ENCODE measurements at places on chromosomes 6 and 20.

- no peak for DNase-seq
Observed at GRCh38 chr20:62317167-62317655, 14.4 kb downstream of the ADRM1 start.

GRCh38 chr20:19628570-19629134 lies 129.4 kb upstream of the RIN2 start:
- peak; percentile 56 for DNase-seq

DNA sequence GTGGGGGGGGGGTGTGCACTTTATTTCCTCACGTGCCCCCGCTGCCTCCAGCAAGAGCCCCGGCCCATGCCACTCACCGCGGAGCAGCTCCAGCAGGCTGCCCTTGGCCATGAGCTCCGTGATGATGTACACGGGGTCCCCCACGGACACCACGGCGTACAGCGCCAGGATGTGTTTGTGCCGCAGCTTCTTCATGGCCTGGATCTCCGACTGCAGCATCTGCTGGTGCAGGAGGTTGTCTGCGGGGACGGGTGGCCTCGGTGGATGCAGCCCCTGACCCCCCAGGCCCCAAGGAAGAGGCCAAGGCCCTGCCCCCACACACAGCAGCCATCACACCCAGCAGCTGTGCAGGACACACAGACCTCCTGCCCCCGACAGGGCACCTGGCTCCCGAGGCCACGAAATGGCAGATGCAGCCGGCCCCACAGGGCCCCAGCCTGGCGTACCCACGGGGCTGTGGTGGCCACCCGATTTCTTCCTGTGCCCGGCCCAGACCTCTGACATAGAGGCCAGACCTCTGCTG lies 4.7 kb downstream of the PTK6 start:
- DNase-seq = no peak

- no peak for DNase-seq
Observed at GRCh38 chr6:35311390-35312075, 13.9 kb downstream of the DEF6 start.

DNA sequence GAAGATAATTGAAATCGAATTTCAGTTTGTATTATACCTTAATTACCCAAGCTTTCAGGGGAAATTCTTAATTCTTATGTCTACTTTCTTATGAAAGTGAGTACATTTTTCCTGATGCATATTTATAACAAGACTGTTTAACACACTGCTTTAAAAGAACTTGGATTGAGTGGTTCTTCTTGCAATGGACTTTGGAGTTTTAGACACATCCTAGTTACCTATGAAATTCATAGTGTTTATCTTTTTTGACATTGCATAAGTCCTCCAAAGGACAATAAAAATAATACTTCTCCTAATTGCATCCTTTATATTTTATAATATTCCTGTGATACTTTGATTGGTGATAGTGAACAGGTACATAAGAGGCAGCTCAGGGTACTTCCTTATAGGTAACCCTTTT lies 395.6 kb upstream of the FLRT3 start:
- DNase-seq = no peak

- DNase-seq = no peak
Observed at GRCh38 chr6:138973466-138974153, 14.4 kb downstream of the REPS1 start.

- no peak for DNase-seq
Observed at GRCh38 chr6:54680531-54680930, 166.0 kb upstream of the FAM83B start.

DNA sequence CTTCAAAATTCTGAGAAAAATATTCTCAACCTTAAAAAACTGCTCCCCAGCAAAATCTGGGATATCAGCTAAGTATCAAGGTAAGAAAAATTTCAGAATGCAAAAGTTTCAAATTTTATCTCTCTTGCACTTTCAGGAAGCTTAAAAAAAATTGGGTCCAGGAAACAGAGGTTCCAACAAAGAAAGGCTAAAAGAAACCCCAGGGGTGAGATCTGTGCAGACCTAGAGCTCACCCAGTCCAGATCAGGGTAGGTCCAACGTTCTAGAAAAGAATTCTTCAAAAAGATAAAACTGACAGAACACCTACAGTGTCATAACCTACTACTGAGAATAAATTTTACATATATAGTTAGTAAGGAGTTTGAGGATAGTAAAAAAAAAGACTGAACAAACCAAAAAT lies 23.5 kb downstream of the ILRUN start:
- DNase-seq = no peak

DNA sequence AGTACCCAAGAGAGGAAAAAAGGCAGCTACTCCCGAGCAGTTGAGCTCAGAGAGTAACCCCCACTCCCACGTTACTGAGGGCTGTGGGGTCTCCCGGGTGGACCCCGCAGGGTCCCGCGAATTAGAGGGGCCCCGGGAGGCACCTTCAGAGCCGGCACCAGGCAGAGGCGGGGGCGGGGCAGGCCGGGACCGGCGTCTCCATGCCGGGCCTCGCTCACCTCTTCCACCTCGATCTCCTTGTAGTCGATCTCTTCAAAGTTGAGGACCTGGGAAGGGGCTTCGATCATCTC lies 381 bp downstream of the MAP3K7 start:
- DNase-seq = no peak

DNA sequence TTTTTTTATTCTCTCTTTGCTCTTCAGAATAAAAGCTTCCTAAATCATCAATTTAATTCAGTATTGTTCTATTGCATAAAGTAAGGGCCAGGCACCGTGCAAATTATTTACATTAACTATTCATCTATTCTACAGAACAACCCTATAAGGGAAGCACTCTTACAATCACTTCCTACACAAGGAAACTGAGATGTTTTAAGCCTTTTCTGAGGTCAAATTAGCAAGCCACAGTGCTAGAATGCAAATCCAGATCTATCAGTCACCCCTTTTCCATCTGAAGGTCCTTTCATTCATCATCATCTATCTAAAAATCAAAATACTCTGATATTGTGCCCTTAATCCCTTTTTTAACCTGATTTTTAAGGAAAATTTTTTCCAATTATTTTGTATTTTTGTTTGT lies 31.2 kb downstream of the FRK start:
- DNase-seq = no peak

- no peak for DNase-seq
Observed at GRCh38 chr20:62985444-62985778, 21.4 kb downstream of the BHLHE23 start.

GRCh38 chr6:107627969-107628368 lies 138.1 kb downstream of the SOBP start:
- no peak for DNase-seq

DNA sequence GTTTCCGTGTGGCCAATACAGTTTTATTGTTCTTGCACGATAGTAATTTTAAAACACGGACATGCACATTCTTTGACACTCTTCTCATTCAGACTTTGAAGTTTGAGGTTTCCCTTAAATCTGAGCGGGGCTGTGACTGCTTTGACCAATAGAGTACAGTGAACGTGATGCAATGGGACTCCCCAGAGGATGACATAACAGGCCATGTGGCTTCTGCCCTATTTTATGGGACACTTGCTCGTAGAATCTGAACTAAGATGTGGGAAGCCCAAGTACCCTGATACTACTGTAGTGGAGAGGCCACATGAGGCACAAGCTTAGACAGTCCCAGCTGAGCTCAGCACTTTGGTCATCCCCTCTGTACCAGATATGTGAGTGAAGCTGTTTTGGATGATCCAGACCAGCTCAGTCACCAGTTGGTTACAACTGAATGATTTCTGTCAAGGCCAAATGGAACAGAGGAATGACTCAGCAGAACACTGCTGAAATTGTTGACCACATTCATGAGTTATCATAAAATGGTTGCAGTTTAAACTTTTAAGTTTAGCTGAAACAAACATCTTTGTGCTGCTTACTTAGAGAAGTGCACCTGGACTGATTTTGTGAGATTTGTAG lies 279.4 kb downstream of the RFPL4B start:
- no peak for DNase-seq

DNA sequence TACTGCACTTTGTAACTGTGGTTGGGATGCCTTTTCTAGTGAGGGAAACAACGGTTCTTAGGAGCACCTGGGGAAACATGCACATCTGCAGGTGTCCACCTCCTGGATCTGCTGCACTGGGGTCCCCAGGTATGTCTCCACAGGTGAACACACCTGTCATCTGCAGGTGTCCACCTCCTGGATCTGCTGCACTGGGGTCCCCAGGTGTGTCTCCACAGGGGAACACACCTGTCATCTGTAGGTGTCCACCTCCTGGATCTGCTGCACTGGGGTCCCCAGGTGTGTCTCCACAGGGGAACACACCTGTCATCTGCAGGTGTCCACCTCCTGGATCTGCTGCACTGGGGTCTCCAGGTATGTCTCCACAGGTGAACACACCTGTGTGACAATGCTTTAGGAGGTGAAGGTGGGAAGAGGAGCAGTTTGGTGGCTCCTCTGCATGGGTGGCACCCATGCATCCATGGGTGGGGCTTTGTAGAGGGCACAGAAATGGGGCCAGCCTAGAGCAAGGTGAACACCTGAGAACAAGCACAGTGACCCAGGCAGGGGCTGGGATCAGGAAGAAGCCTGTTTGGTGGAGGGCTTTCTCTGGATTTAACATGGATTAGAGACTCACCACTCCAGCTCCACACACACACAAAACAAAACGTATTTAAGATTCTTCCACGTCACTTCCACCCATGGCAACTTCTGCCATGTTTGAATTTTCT lies 206.0 kb upstream of the CDH4 start:
- no peak for DNase-seq

DNA sequence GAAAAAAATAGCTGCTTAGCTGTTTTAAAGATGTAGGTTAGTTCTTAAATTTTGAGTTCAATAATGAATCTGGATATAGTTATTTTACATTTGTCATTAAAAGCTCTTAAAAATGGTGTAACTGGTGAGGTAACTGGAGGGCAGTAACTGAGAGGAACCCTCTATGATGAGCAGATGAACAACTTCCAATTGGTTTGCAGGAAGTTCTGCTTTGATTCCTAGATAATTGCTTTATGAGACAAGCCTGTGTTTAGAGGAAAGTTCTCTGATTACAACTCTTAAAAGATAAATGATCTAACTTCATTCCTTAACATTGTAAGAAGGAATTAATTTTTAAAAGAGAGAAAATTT lies 8.5 kb downstream of the MYLIP start:
- no peak for DNase-seq

GRCh38 chr20:7818477-7818876 lies 121.8 kb downstream of the HAO1 start:
- DNase-seq = no peak

Measured in fibroblast of the conjunctiva (primary cell).